ENCODE measurements at places on chromosomes 5 and 9.

DNA sequence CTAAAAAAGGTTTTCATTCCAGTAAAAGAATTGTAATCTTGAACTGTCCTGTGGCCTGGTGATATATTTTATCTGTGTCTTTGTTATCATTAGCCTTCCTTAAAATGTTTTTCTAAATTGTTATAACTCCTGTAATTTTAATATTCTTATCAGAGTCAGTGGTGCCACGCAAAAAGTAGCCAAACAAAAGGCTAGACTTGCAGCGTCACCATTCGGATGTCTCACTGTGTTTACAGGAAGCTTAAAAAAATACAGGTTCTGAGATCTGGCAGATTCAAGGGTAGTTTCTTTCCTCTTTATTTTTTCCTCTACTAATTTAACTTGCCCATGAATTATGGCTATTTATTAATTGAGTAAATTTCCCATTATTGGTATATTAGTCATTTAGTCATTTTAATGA is 362.3 kb downstream of the MAT2B start:
- no peak for DNase-seq

DNA sequence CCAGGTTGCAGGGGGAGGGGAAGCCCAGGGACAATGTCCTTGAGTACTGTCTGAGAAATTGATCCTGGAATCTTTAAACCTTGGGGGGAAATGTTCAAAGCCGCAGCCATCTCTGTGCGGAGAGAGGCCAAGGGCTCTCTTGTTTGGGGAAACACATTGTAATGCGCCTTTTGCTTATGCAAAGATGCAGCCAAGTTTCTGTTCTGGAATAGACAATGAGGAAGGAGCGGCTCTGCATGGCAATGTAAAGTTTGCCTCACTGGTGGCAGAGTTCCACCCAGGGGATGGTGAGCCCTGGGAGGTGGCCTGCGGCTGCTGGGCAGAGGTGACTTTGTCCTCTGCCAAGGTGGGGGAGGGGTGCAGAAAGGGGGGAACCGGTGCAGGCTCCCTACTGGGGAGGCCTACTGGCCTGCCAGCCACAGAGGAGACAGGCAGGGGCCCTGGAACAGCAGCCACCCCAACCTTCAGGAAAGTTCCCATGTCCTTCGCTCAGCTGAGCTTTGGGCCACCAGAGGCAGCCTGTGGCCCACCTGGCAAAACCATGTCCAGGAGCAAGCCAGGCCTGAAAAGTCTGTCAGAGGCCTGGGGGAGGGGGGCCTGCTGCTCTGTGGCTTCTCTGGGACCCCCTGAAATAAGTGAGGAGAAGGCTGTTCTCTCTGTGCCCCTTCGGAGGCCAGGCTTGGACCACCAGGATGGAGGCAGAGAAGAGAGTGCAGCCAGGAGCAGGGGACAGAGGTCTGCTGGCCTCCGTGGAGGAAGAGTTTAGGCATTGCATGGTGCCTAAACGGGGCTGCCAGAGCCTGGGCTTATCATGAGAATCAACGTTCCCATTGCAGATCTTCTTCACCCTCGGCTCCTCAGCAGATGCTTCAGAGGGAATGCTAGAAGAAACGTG is 127.8 kb downstream of the ZNF354C start:
- no peak for DNase-seq

- DNase-seq: no peak
Measured at GRCh38 chr9:137592767-137593166, 2.5 kb upstream of the ZMYND19 start.

DNA sequence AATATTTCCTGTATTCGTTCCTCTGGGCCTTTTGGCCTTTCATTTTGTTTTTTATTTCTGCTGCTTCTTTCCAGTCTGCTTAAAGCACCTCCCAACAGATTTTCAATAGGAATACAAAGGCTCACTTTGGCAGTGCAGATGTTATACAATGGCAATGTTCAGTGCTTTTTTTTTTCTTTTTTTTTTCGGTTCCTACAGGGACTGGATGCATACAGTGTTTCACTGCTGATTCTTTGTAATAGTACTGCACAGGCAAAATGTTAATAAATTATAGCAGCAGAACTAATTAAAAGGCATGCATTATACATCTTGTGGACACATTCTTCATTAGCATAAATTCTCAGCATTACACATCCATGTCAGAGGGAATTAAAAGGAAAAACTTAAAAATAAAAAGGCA is 356.6 kb upstream of the C9orf72 start:
- no peak for DNase-seq

GRCh38 chr9:4563105-4563504 is 72.8 kb downstream of the SLC1A1 start:
- no peak for DNase-seq

GRCh38 chr5:171906703-171907590 is 99.5 kb downstream of the FBXW11 start:
- no peak for DNase-seq

- DNase-seq: no peak
Measured at GRCh38 chr5:73374520-73375190, 73.9 kb downstream of the FOXD1 start.

GRCh38 chr5:77452351-77452750 is 39.8 kb downstream of the WDR41 start:
- no peak for DNase-seq

GRCh38 chr5:157920828-157921170 is 61.9 kb upstream of the CLINT1 start:
- DNase-seq: no peak

GRCh38 chr9:22170990-22171670 is 162.0 kb upstream of the CDKN2B start:
- peak; percentile 9 for DNase-seq

GRCh38 chr9:3238236-3238635 is 287.6 kb downstream of the RFX3 start:
- DNase-seq: no peak

- DNase-seq: no peak
Measured at GRCh38 chr5:102855681-102856388, 100.7 kb downstream of the PAM start.

DNA sequence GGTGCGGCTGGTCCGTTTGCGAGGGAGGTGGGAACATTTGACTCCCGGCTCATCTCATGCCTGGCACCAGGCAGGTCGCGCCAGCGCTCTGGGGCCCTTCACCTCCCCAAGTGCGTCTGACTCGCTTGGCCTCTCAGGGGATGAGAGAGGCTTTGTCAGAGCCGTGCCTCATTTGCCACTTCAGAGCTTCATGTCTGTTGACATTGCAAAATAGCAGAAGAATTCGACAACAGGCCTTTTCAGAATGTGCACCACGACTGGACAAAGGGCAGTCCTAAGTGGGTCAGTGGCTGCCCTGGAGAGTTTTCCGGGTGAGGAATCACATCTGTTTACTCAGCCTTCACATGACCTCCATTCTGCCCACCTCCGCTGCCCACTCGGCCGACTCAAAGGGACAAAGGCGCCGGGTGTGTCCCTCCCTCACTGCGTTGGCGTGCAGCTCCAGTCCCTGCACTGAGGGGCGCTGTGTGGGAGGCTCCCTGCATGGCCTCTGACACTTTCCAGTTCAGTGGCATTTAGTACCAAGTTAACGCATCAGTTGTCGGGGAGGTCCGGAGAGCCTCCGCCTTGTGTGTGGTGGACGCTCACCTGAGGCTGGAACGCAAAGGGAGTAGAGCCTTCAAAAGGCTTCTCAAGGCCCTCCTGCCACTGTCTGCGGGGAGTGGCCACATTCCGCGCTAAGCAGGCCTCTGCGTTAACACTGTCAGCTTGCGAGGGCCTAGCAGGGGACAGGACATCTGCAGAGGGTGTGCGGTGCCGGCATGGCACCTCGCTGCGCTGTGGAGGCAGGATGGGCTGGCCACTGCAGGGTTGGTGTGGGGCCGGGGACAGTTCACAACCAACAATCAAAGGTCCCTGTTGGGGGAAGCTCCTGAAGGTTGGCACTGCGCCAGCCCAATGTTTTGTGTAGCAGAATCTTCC is 171.5 kb downstream of the NXNL2 start:
- no peak for DNase-seq

- no peak for DNase-seq
Measured at GRCh38 chr9:95116808-95117204, 200.7 kb downstream of the FANCC start.

DNA sequence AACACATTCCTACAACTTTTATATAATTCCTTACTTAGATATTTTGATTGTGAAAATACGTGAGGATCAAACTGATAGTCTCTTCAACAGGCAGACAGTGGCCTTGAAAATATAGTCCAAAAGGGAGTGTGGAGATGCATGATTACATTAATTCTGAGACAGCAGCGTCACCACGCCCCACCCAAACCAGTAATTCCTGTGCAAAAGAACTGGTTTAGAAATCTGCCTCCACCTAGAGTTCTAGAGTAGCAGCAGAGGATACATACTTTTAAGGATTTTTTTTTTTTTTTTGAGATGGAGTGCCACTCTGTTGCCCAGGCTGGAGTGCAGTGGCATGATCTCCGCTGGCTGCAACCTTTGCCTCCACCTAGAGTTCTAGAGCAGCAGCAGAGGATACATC is 1.6 kb upstream of the TUT7 start:
- DNase-seq: no peak

DNA sequence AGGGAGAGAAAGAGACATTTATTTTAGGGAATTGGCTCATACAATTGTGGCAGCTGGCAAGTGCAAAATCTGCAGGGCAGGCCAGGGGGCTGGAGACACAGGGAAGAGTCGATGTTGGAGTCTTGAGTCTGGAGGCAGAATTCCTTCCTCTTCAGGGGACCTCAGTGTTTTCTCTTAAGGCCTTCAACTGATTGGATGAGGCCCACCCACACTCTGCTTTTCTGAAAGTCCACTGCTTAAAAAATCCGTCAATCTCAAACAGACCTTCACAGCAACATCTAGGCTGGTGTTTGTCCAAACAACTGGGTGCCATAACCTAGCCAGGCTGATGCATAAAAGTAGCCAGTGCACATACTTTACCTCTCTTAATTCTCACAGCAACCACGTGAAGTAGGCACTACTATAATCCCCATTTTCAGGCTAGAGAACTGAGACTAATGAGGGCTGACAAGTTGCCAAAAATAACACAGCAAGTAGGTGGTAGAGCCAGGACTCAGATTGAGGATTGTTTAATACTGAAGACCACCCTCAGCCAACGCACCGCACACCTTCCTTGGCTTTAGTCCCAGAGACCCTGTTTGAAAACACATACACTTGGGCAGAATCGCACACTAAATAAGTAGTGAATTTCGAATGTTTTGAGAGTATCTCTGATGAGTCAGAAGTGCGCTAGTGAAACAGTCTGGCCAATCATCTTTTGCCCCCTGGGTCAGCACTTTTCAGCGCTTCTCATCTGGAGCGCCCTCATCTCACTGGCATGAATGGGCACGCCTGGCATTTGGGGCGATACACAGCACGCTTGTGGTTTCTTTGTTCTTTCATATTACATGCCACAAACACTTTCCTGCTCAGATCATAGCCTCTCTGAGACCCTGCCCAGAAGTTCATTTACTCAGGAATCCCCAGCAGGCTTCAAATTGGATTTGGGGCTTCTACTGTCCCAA is 591.4 kb downstream of the CCDC171 start:
- no peak for DNase-seq

DNA sequence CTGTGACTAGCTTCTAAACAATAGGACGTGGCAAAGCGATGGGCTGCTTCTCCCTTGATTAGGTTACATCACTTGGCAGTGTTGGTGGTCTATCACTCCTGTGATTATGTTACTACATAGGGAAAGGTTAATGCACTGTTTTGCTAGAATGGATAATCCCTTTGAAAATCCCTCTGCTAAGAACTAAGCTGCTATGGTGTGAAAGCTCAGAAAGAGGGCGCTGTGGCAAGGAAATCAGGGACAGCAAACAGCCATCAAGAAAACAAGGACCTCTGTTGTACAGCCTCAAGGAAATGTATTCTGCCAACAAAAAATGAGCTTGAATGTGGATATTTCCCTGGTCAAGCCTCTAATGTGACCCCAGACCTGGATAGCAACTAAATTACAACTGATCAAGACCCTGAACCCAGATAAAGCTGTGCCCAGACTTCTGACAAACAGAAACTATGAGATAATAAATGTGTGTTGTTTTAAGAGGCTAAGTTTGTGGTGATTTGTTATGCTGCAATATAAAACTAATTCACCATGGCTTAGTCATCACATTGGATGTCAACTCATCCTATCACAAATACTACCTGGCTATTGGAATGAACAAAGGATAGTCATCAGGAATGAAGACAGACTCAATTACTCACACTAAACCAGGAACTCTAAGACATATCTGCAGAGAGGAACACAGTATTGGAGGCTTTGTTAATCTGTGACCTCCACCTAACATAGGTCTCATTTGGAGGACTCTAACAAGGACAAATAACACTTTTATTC is 1215.9 kb downstream of the EFNA5 start:
- DNase-seq: no peak

GRCh38 chr9:137388589-137389427 is 34.2 kb downstream of the EXD3 start:
- DNase-seq: no peak

- peak; percentile 24 for DNase-seq
Measured at GRCh38 chr9:21160178-21160577, 6.3 kb downstream of the IFNA21 start.
